ENCODE measurements at places on chromosomes 11 and 22.

GRCh38 chr11:107457205-107457557 is 444 bp downstream of the CWF19L2 start:
- no peak for DNase-seq

DNA sequence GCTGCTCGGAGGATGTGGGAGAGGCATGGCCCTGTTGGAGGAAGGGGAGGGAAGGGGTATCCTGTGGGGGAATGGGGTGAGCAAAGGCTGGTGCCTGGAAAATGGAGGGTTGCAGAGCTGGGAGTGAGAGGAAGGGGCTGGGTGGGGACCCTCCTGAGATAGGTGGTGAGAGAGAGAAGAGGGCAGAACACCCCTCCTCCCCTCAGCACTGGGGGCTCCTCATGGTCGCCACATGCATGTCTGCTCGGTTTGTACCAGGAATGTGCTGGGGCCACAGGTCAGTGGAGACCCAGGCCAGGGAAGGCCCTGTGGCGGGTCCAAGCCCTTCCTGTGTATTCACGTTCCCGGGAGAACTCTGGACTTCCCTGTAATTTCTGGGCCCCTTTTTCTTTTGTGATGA is 27.8 kb upstream of the ACR start:
- no peak for DNase-seq

GRCh38 chr22:44151676-44152075 is 29.0 kb upstream of the PARVG start:
- no peak for DNase-seq

DNA sequence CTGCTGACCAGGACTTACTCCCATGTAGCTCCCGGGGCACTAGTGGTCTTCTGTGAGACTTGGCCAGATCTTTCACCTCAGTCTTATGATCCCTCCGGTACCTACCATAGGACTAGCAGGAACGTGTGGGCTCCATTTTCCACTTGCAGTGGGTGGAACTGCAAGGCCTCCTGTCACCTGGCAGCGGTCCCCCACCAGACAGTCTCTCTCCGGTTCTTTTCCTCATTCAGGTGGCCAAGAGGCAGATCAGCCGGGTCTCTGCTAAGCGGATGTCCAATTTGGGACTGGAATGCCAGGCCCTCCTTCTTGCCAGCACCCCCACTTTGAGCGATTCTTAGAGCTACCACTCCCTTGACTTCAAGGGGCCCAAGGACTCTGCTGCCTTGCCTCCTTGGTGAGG is 158.9 kb downstream of the NAV2 start:
- no peak for DNase-seq

- DNase-seq = no peak
These were observed 4.3 kb downstream of the PPM1F start for GRCh38 chr22:21948390-21948789.

GRCh38 chr11:122977470-122978298 is 4.0 kb downstream of the BSX start:
- DNase-seq = peak; percentile 30

DNA sequence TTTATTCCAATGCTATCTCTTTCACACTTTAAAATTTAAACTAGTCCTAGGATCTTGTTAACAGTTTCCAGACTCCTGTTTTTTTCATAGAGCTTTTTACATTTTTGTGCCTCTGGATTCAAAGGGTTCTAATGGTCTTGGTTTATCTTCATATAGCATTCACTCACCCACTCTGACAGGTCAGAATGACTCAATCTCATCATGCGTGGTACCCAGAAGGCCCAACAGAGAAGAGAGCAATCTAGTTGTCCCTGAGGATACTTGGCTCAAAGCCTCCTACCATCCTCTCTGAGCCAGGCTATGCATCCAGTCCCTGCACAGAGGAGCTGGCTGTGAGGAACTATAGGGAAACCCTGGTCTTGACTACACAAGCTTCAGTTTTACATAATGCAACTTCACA is 27.5 kb downstream of the MAML2 start:
- DNase-seq = no peak

DNA sequence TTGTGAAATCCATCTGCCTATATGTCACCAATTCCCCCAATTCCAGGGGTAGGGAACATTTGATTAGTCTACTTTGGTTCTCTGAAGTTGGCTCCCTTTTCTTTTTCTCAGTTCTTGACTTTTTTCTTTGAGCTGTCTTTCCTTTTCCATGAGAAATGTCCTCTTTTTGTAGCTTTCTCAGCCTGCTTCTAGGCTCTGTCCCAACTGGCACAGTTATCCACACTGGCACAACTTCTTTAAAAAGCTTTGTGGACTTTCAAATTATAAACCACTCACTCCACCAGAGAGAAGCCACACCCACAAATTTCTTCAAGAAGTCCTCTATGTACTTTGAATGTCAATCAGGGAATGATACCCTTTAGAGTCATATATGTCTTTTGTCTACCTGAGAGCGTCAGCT is 100.5 kb downstream of the TTC17 start:
- DNase-seq = no peak

DNA sequence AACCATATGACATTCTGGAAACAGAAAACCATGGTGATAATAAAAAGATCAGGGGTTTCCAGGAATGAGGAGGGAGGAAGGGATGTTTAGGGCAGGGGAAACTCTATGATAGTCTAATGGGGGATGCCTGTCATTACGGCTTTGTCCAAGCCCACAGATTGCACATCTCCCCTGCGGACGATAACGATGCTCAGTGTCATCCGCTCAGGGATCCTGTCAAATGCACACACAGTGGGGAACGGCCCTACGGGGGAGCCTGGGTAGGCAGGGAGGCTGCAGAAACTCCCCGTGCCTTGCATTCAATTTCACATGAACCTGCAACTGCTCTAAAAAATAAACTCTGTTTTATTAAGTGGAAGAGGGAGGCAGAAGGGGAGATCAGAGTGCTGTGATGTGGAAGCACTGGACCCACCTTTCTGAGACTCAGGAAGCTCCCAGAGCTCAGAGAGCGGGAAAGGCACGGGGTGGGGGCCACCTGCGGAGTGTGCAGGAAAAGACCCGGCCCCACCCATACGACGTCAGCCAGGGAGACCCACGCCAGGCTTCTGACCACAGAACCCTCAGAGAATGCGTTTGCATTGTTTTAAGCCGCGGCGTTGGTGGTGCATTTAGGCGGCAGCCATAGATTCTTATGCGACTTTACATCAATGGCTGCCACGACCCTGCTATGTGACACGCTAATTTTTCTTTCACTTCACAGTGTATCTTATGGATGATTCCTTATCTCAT is 543.5 kb downstream of the BRD1 start:
- no peak for DNase-seq

DNA sequence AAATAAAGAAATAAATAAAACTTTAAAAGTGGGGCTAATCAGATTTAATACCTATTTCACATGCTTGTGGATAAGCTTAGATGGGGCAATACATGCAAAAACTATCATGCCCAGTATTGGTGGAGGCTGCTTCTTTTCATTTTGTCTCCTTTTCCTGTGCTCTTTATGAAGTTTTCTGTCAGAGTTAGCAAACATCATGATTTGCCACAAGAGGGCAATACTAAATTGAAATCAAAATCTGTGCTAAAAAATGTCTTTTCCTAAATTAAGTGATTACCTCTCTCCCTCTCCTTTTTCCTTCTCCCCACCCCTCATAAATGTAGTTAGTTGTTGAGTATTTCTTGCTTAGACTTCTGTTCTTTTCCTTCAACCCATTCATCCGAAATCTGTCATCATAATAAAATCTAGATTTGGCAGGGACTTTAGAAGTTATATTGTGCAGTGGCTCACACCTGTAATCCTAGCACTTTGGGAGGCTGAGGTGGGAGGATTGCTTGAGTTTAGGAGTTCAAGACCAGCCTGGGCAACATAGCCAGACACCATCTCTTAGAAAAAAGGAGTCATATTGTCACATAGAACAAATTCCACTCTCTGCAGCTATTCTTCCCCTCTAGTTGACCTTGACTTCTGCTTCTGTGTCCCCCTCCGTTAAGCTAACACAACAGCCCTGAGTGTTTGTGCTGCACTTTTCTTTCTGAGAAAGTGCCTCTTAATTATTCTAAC is 4.7 kb upstream of the ARHGAP42 start:
- DNase-seq = peak; percentile 40

DNA sequence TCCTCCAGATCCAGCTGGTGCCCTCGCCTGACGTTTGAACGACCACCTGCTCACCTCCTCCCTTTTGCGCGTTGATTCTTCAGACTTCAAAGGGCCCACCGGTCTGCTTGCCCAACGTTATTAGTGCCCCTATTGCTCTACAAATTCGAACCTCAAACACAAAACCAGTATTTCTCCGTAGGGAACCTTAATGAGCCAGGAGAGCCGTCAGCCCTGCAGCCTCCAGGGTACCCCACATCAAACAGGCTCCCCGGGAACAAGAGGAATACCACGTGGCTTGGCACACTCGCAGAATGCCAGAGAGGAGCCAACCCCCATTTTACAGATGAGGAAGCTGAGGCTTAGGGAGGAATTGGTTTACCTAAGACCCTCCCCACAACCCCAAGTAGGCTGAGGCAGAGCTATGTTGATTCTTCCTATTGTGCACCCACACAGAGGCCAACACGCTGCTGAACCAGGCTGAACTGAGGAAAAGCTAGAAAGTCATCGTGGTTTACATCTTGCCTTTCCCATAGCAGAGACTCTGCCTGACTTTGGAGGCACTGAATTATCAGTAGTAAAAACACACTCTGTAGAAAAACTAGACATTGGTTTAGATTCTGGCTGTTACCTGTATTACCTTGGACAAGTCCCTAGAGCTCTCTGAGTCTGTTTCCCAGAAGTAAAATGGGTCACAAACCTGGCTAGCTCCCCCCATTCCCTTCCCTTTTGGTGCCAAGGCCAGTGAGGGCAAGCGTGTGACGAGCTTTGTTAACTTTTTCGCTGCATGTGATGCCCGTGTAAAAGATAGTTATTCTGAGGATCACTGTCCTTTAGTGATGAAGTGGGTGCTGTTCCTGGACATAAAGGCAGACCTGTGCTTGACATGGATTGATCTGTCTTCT is 764 bp downstream of the TKFC start:
- DNase-seq = no peak

DNA sequence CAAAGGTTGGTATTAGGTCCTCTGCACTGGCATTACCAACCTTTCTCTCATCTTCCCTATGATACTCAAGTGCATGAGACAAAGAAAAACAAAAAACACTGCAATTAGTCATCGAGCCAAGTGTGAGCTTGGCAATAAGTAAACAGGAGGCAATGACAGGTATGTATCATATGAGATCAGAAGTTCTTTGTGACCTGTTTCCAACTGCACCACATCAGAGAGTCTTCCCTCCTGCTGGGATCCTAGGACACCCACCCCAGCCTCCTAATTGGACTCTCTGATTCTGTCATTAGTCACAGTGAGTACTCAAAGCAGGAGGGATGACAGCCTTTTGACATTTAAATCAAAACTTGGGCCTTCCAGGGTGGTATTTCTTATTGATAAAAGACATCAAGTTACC is 7.8 kb upstream of the JAML start:
- DNase-seq = no peak

DNA sequence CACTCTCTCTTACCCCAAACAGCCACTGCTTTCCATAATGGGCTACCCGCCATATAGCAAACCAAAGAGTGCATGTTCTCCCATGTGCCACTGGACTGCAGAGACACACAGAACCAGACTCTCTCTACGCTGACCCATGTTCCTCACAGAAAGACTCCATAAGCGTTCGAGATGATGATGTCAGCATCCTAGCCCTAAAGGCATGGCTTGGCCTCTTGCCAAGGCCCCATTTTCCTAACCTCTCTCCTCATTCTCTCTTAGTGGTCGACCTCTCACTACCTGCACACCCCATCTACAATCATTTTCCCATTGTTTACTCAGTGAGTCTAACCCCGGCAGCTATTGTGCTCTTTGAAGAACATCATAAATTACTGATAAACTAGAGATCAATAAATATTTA is 4.9 kb downstream of the NDUFC2 start:
- DNase-seq = no peak

All from B cell (primary cell).